Pancreas (tissue), 10 donors: ENCODE measurements at places on chromosomes 5 and 9. TPM values are rescaled to one million over a fixed set of nuclear protein-coding genes. Genes with fewer than 3 reads are reported as not detected.

The SGCD gene
- total RNA-seq: 1.5 TPM

The TAS2R1 gene
- not detected for total RNA-seq

The LSM11 gene
- total RNA-seq: 1.5 TPM

DNA sequence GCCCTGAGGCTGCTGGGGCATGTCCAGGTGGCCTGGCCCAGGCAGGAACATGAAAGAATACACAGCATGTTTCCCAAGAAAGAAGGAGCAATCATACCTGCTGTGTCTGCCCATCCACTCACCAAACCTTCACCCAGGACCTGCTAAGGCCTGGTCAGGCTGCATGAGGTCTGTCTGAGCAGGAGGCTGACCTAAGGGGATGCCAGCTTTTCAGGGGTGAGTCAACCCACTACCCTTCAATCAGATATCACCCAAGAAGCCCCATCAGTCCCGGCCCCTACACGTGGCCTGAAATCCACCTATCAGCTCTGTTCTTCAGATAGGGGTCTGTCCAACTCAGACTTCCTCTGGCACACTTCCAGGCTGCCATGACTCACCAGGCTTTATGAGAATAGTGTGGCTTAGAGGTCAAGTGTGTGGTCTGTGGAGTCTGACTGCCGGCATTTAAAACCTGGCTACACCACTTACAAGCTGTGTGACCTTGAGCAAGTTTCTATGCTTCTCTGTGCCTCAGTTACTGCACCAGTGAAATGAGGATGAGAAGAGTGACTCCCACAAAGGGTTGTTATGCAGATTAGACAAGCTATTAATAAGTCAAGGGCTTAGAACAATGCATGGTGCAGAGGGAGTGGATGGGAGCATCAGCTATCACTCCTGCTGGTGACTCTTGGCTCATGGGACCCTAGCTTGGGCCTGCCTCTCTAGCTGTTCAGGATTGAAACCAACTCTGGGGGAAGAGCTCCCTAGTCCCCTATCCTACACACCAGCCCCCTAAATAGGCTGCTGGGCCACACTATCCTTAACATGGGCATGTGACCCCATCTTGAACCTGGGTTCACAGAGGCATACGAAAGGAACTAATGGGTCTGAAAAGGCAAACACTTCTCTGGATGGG lies 130.3 kb downstream of the PAX5 start:
- no peak for DNase-seq
- no peak overlapping the region for H3K27ac ChIP-seq
- no peaks in the 10 kb centered on the region for H3K27me3 ChIP-seq
- H3K4me3 ChIP-seq: no peak overlapping the region
- no peaks in the 10 kb centered on the region for H3K36me3 ChIP-seq
- H3K4me1 ChIP-seq: no peaks in the 10 kb centered on the region

DNA sequence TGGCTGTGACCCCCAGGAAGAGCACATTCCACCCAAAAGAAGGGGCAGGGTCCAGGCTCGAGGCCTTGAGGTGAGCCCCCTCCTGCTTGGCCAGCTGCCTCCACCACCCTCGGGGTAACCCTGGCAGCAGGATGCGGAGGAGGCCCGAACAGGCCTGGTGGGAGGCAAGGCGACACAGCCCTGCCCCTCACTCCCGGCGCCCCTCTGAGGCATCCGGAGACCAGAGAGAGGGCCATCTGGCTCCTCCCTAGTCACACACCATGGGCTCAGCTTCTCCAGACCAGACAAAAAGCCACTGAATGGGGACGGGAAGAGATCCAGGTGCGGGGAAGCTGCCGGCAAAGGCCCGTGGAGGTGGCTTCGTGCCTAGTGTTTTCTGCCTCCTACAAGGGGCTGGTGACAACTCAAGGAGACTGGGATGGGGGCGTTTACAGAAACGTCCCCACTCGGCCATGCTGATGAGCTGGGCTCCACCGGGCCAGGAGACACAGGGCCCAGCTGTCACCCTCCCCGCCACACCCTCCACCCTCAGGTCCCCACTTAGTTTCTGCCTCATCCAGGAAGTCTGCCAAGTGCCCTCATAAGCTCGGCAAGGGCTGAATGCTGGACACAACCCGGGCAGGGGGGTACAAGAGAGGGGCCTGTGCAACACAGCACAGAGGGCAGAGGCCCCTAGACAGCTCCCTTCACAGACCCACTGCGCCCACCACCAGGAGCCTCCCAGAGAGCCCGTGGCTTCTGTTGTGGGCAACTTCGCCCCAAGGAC lies 41.9 kb downstream of the NACC2 start:
- H3K4me1 ChIP-seq: peaks cover 20% of the 10 kb centered on the region
- H3K27me3 ChIP-seq: no peaks in the 10 kb centered on the region
- no peak for DNase-seq
- H3K4me3 ChIP-seq: peak overlapping the region; percentile 12
- peak overlapping the region; percentile 81 for H3K27ac ChIP-seq

The OTULINL gene
- 10.9 TPM for total RNA-seq

DNA sequence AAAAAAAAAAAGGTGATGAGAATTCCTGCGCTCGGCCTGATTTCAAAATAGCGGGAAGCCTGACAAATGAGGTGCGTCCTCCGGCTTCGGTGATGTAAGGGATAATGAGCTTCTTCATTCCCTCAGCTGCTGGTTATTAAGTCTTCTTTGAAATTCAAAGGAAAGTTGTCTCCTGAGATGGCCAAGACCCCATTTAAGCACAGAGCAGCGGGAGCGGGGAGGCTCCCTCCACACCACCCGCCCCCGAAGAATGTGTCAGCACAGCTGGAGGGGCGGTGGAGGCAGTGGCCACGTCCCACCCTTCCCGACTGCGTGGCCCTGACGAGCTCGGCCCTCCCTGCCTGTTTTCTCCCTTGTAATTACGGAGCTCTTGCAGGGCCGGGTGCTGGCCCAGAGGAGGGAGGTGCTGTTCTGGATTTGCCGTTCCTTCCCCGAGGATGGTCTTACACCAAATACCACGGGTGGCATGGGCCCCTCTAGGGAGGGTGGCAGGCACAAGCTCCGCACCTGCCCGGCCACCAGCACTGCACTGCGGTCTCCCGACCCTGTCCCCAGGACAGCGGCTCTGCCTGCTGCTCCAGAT lies 31.0 kb downstream of the SLC9A3 start:
- no peak overlapping the region for H3K27ac ChIP-seq
- no peaks in the 10 kb centered on the region for H3K36me3 ChIP-seq
- no peaks in the 10 kb centered on the region for H3K4me1 ChIP-seq
- no peaks in the 10 kb centered on the region for H3K27me3 ChIP-seq

The SPARC gene
- total RNA-seq: 191 TPM

The PCDHGC3 gene
- total RNA-seq: 20.6 TPM

DNA sequence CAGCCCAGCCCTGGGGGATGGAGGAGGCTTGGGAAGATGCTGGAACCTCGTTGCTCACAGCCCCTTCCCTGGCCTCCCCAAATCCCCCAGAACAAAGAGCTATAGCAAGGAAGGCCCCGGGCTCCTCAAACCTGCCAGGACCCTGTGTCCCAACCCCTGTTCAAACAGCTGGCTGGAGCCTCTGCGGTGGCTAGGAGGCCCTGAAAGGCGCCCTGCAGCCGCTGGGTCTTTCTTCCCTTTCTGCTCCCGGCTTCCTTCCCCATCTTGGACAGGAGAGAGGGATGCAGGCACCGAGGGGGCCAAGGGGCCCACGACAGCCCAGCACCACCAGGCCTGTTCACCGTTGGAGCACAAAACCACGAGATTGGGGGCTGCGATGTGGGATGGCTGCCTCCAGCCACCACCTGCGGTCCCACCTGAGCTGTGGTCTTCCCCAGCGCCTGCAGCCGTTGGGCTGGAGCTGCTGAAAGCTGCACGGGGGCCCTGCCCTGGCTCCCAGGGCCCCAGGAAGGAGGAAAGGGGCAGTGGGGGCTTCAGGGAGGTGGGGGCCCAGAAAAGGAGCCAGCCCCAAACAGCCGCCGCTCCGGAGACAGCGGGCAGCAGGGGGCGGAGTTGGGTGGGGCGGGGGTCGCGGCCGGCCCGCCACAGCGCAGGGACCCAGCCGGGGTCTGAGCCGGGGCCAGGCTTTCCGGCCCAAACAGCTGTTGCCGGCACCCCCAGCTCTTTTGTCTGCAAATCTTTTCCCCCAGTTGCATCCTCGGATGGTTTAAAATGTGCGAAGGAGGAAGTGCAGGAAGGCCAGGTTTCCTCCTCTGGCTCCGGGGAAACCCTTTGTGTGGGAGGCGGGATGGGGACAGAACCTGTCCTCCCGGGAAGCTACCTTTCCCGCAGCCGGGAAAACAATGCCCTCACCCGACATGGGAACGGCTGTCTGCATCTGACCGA lies 16.1 kb downstream of the NOTCH1 start:
- H3K4me3 ChIP-seq: no peak overlapping the region
- no peaks in the 10 kb centered on the region for H3K36me3 ChIP-seq
- no peak overlapping the region for H3K27ac ChIP-seq
- H3K4me1 ChIP-seq: peaks cover 33% of the 10 kb centered on the region

DNA sequence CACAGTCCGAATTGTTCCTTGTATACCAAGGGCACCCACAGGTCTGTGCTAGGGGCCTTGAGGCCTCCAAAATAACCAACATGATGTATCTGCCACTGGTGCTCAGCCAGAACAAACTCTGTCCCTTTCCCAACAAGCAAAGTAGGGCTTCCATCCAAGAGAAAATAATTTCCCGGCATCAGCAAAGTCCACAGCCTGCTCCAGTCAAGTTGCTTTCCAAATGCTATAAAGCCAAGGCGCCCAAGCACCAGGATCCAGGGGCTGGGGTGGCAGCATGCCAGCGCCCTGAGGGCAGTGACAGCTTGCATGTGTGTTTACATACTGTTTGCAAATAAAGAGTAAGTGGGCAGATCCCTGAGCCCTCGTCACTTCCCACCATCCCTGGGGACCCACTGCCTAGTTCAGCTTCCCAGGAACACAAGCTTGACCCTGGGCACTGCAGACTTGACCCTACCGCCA lies 155.9 kb downstream of the ERCC6L2 start:
- no peaks in the 10 kb centered on the region for H3K27me3 ChIP-seq
- H3K36me3 ChIP-seq: no peaks in the 10 kb centered on the region
- DNase-seq: peak; percentile 91
- H3K4me3 ChIP-seq: no peak overlapping the region
- H3K27ac ChIP-seq: no peak overlapping the region

The FAM240B gene
- total RNA-seq: not detected
